ENCODE measurements at places on chromosomes 4 and X. TPM values are rescaled to one million over a fixed set of nuclear protein-coding genes. Genes with fewer than 3 reads are reported as not detected.

DNA sequence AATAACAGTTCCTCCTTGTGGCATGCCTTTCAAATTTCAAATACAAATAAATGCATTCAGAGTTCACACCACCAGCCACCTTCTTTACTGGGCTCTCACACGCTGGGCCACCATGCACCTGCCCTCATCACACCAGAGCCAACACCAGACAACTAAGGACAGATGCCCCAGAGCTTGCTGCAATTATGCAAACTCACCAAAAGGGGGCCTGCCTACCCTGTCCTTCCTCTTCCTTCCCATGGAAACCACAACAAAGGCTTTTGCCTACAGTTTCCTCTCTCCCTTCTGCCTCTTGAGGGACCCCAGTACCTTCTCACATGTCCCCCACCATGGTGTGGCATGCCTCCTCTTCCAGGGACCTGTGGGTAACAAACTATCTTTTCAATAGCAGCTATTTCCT, 1333.9 kb upstream of the TENM3 start:
- no peak for DNase-seq

The VCX gene
- not detected for total RNA-seq

DNA sequence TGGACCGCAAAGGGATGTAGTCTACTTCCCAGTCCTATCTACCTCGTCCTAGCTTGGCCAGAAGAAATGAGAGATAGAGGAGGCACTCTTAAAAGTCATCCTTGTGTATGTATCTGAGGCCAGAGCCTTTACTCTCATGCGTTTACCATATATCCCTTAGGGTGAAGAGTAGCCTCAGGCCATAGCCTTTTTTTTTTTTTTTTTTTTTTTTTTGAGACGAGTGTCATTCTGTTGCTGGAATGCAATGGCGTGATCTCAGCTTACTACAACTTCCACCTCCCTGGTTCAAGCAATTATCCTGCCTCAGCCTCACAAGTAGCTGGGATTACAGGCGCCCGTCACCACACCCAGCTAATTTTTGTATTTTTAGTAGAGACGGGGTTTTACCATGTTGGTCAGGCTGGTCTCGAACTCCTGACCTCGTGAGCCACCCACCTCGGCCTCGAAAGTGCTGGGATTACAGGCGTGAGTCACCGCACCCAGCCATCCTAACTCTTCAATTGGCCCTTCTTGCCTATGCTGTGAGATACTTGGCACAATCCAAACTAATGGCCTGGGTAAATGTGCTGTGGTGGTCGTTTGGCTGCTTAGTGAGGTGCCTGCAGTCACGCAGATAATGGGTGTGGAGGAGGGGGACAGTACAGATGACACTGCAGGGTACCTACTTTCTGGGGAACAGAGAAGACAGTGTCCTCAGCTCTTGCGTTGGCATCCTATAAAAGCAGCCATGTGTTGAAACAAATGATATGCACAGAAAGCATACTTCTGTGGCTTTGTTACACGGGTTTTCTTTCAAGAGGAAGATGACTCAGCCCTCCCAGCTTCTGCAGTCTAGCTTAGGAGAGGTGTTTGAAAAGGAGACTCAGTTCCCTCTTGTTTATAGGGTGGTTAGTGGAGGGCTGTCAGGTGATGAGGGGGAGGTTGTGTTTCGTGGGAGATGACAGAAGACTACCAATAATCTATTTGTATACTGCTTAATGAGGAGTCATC, 10.4 kb upstream of the DGAT2L6 start:
- DNase-seq = no peak

GRCh38 chrX:85109235-85109634, 105.6 kb downstream of the APOOL start:
- DNase-seq = no peak

The ADGRG4 gene
- total RNA-seq = not detected

The RPS6KA6 gene
- total RNA-seq = 26.8 TPM

GRCh38 chrX:39988496-39988895, 109.3 kb downstream of the BCOR start:
- no peak for DNase-seq

DNA sequence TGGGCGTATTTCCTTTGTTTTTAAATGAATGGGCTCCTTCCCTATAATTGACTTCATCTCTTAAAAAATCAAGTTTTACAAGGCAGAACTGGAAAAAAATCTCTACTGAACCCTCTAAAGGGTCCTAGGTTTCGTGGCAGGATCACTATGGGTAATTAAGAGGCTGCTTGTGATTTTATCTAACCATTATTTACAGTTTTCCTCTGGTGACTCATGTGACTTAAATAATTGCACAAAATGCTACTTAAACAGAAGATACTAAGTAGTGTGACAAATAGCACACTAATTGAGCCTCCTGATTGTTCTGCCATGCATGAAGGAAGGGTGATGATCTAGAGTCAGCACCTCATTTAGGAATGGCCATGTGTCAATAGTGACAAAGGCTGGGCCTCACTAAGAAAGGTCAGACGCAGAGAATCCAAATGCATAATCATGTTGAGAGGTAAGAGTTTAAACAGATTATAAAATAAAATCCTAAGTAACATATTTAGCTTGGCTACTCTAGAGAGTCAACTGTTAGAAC, 35.5 kb downstream of the OFD1 start:
- no peak for DNase-seq

The ERAS gene
- not detected for total RNA-seq

The STOX2 gene
- 42.3 TPM for total RNA-seq

DNA sequence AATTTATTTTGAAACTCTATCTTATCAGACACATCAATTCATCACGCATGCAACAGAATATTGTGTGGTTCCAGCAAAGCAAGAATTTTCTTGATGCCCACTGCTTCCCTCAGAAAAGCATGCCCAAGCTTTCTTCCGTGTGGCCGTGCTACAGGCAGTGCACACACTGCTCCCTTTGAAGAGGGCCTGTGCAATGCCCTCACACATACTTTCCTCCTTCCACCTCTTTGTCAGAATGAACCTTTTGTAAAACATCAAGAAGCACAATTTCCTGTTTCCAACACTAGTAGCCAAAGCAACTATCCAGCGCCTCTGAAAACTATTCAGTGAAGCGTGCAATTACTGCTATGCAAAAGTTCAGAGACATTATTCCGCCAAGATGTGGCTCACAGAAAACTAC, 201.7 kb downstream of the NLGN4X start:
- no peak for DNase-seq

DNA sequence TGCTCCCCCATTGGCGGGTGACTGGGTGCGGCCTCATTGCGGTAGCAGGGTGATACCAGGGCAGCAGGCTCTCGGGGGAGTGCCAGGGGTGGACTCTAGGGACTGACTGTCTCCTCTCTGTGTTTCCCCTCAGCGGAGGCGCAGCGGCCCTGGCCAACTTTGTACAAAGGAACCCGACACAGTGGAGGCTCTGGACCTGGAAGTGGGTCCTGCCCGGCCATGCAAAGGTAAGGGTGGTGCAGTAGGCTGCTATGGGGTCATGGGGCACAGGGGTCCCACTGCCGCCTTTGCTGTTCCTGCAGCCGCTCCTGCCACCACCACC, 16.3 kb downstream of the SULT1B1 start:
- DNase-seq = no peak

GRCh38 chr4:97662133-97662532, 481.1 kb downstream of the STPG2 start:
- no peak for DNase-seq

The GRXCR1 gene
- total RNA-seq = not detected

GRCh38 chr4:153464068-153464467, 2.1 kb upstream of the TMEM131L start:
- DNase-seq = no peak

The UNC5C gene
- total RNA-seq = 23.7 TPM

DNA sequence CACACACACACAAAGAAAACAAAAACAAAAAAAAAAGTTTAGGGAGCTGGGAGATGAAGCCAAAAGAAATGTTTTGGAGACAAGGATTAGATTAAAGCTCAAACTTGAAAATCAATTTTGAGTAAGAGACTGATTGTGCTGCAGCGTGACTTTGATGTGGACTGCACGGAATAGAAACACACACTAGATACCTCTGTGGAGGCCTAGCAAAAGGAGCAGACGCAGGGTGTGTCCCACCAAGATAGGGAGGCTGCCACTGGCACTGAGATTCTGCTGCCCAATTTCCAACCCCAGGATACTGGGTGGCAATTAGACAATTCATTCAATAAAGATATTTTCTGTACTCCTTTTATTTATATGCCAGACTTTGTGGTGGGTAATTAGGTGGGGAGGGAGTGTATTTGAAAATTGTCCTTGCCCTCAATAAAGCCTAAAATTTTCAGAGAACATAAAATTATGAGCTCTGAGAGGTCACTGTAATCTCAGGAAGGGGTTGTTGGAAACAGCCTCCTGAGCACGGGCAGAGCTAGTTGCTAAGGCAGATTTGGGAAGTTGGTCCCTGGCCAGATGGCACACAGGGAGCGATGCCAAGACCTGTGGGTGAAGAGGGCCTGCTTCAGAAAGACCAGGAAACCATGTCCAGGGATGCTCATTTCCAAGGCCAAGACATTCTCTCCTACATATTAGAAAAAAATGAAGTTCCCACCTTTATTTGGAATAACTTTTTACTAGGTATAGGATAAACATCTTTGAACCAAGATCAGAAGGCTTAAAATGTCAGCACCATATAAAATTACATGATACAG, 1.9 kb upstream of the PPP3CA start:
- no peak for DNase-seq

The SPANXA1 gene
- not detected for total RNA-seq

GRCh38 chr4:930827-931193, 1.3 kb downstream of the GAK start:
- DNase-seq = no peak

DNA sequence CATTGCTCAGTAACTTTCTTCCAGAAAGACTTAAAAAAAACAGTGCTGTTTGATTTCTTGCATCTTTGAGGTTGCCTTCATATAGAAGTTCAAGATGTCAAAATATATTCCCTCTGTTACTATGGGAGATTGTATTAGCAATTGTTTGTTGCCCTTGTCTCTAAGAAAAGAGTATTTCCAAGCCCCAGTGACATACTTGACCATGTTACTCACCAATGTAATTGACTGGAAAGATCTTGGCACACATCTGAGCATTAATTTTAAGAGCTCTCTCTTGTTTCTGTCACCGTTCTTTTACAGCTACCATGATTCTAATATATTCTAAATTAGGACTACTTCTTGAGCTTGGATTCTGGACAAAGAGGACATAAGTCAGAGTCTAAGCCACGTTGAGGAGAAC, 902.7 kb upstream of the EPHA5 start:
- DNase-seq = no peak

GRCh38 chr4:139762720-139763119, 97.1 kb downstream of the MGST2 start:
- DNase-seq = no peak

The RUFY3 gene
- 582 TPM for total RNA-seq

DNA sequence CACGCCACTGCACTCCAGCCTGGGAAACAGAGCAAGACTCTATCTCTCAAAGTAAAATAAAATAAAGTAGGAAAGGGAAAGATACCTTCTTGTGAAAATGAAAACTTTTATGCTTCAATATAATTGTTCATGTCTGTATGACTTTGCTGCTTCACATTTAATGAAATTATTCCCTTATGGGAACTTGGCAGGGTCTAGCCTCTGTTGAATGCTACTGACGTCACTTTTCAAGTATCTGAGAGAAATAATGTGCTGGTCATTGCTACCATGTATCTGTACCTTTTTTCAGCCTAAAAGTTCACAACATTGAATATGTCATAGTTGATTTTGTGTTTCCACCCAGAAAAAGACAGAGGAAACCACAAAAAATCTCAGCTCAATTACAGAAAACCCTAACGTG, 65.2 kb downstream of the PRDM5 start:
- DNase-seq = no peak

DNA sequence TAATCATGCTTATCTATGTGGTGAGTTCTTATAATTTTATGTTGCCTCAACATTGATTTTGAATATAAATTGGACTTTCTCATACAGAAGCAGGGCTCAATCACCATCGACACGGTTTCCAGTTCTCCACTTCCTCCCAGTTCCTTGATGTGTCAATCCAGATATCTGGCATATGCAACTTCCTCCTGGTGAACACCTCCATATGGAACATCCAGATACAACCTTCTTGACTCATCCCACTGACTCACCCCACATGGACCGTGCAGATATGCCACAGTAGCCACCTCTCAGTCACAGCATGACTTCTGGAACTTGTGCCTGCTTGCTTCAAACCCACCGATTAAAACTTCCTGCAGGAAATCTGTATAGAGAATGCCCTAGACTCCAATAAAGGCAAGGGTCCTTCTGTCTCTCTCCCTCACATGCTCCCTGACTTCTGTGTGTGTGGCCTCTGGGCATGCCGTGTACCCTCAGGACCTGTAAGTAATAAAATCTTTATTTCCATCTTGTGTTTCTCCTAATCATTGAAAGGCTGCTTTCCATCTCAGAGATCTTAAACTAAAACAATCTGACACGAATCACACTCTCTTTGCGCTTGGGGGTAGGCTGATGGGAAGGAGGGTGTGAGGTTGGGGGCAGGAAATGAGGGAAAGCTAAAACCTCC, 67.0 kb downstream of the HTRA3 start:
- no peak for DNase-seq

GRCh38 chr4:143411527-143412419, 75.1 kb downstream of the GAB1 start:
- no peak for DNase-seq

GRCh38 chrX:151323054-151323453, 74.0 kb upstream of the VMA21 start:
- no peak for DNase-seq

- no peak for DNase-seq
Measured at GRCh38 chr4:4315461-4316149, 25.6 kb downstream of the ZBTB49 start.

- no peak for DNase-seq
Measured at GRCh38 chr4:47879458-47879857, 34.9 kb downstream of the NFXL1 start.

All from occipital lobe (tissue), 3 donors.